ENCODE measurements at places on chromosomes 2 and 18. TPM values are rescaled to one million over a fixed set of nuclear protein-coding genes. Genes with fewer than 3 reads are reported as not detected.

GRCh38 chr2:240211096-240211495, 70.6 kb upstream of the OTOS start:
- H3K27ac ChIP-seq: no peak overlapping the region
- H3K27me3 ChIP-seq: peaks cover 2% of the 10 kb centered on the region
- DNase-seq: no peak
- H3K4me1 ChIP-seq: peaks cover 29% of the 10 kb centered on the region
- H3K4me3 ChIP-seq: no peak overlapping the region

DNA sequence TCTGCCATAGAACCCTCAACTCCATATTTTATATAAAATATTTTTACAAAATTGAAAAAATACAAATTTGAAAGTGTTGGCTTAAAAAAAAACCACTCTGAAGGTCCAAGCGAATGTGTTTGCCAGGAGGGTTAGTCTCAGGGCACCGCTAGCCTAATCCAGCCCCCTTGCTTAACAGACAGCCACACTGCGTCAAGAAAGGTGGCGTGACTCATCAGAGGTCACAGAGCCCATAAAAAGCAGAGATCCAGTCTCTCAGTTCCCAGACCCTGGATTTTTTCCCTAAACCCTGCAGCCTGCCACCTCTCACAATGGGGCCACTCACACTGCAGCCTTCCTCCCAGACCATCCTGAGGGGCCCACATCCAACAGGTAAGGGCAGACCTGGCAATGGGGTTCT, 3.9 kb upstream of the TNS1 start:
- no peak for DNase-seq
- no peak overlapping the region for H3K4me3 ChIP-seq
- no peak overlapping the region for H3K27ac ChIP-seq

DNA sequence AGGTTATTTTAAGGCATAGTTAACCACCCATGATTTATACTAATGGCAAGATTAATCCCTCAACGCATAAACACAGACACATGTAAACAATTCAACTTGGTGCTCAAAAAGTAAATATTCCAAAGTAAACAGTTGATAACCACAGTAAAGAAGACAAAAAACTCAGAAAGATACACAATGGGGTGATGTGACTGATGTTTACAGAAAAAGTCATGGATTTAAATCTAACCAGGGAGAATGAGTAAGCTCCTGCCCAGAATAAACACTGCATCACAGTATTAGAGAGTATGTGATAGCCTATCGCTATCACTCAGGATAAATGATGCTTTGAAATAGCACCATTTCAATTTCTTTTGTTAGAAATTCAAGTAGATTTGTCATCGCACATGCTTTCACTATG, 49.3 kb downstream of the HIBCH start:
- H3K27ac ChIP-seq: no peak overlapping the region
- DNase-seq: no peak
- no peak overlapping the region for H3K4me3 ChIP-seq

FKBP1B gene
- 2.8 TPM for total RNA-seq

GRCh38 chr2:156890529-156891148, 366.9 kb upstream of the GALNT5 start:
- H3K4me3 ChIP-seq: no peak overlapping the region
- peak; percentile 49 for DNase-seq
- peaks cover 2% of the 10 kb centered on the region for H3K4me1 ChIP-seq

GRCh38 chr2:46246790-46247189, 50.4 kb upstream of the EPAS1 start:
- peaks cover 3% of the 10 kb centered on the region for H3K4me1 ChIP-seq
- H3K36me3 ChIP-seq: no peaks in the 10 kb centered on the region
- no peak overlapping the region for H3K27ac ChIP-seq
- DNase-seq: no peak
- H3K4me3 ChIP-seq: no peak overlapping the region

DNA sequence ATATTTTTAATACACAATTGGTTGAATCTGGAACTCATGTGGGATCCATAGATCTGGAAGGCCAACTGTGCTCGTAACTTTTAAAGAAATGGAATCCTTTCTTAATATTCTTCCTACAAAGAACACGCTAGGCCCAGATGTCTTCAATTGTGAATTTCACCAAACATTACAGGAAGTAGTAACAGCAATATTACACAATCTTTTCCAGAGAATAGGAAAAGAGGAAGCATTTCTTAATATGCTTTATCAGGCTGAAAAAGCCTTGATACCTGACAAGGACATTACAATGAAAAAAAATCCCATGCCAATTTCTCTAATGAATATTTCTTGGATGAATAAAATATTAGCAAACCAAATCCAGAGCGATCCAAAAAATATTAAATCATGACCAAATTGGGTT, 80.3 kb upstream of the HAAO start:
- DNase-seq: peak; percentile 91
- H3K36me3 ChIP-seq: no peaks in the 10 kb centered on the region
- H3K4me1 ChIP-seq: peaks cover 27% of the 10 kb centered on the region
- H3K4me3 ChIP-seq: no peak overlapping the region
- H3K27me3 ChIP-seq: no peaks in the 10 kb centered on the region

DNA sequence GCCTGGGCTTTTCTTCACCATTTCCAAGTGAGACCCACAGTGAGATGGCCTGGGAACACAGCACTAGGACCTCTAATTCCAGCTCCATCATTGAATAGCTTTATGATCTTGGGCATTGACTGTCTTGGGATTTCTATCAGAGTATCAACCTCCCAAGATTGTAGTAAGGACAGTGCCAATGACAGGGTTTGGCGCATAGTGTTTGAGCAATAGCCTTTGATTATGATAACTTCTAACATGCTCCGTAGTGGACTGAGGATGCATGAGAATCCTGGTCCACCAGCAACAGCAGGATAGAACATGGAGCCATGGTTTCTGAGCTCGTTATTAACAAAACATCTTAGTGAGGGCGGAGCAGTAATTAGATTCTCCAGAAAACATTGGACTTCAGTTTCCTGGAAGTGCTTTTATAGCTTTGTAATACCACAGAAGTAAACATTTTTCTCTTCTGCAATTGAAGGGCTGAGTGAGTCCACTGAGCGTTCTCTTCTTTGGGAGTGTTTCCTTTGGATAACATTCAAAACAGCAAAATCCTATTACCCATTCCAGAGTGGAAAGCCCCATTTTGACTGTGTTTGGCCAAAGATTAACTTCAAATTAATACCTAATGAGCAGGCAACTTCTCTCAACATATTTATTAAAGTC, 63.7 kb downstream of the IL1R2 start:
- DNase-seq: peak; percentile 64
- H3K27me3 ChIP-seq: peaks cover 3% of the 10 kb centered on the region
- H3K4me3 ChIP-seq: no peak overlapping the region
- H3K36me3 ChIP-seq: no peaks in the 10 kb centered on the region
- H3K4me1 ChIP-seq: peaks cover 17% of the 10 kb centered on the region

GRCh38 chr18:50866765-50867164, 12.2 kb upstream of the ME2 start:
- no peaks in the 10 kb centered on the region for H3K27me3 ChIP-seq
- H3K36me3 ChIP-seq: no peaks in the 10 kb centered on the region
- H3K4me3 ChIP-seq: no peak overlapping the region
- DNase-seq: no peak
- H3K4me1 ChIP-seq: no peaks in the 10 kb centered on the region

DNA sequence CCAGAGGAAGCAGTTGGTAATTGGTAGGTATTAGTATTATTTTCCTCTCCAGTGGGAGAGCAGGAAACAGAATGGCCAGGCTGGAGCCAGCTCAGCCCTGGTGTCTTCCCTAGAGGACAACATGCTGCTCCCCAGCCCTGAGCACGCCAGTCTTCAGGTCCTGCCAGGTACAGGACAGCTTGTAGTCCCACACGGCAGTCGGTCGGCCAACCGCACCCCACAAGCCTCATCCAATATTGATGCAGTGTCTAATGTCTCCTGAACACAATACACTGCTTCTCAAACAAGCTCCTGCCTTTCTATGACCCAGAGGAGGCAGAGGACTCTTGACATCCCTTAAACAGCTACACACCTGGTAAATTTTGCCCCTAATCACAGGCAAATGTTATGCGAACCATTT, 71.0 kb upstream of the PPP1CB start:
- no peak overlapping the region for H3K4me3 ChIP-seq
- DNase-seq: no peak
- peaks cover 48% of the 10 kb centered on the region for H3K4me1 ChIP-seq
- H3K36me3 ChIP-seq: no peaks in the 10 kb centered on the region

DNA sequence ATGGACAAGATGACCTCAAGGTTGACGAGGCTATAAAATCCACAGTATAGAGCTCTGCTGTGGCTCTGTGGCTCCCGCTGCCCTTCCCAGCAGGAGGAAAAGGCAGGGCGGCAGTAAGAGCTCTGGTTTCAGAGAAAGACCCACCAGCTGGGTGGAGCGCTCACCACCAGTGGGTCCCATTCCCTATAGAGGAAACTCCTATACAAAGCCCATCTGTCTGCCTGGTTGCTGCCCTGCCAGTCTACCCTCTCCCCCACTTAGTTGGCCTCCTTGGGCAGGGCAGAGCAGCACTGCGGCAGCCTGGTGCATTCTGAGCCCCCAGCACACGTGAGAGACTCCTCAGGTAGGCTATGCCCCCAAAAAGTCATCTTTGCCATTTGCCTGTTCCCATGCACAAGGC, 26.5 kb downstream of the TNS1 start:
- peaks cover 48% of the 10 kb centered on the region for H3K4me1 ChIP-seq

SLC5A7 gene
- total RNA-seq: 0.22 TPM

DNA sequence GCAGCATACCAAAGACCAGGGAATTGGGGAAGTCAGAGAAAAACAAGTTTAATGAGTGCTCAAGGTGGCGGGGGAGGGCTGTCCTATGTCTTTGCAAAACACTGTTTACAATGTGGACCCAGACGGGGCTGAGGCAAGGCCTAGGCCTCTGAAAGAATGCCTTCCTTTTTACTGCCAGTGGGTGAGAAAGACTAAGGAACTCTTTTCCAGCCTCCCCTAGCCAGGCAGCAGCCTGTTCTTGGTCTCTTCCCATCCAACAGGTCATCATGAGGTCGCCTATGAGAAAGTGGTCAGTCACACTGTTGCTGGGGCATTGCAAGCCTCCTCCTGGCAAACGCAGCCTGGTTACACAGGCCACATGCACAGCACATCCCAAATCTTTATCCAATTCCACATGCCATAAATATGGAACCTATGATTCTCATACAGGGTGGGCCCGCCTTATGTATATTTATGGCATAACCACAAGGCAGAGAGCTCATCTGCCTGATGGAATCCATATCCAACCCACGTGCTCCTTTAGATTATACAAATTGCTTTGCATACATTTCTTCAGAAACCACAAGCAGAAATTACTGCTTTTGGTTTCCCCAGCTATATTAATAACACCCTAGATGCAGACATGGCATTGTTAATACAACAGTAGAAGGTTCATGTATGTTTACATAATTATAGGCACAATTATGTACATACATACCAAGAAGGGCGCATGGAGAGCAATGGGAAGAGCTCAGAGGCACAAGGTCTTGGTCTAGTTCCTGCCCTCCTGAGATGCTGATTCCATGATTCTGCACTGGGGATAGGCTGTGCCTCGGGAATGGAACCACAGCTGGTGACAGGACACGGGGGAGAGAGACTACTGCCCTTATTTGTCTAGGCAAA, 48.6 kb downstream of the NRP2 start:
- H3K27ac ChIP-seq: no peak overlapping the region
- no peak overlapping the region for H3K4me3 ChIP-seq
- no peak for DNase-seq
- peaks cover 20% of the 10 kb centered on the region for H3K4me1 ChIP-seq

DNA sequence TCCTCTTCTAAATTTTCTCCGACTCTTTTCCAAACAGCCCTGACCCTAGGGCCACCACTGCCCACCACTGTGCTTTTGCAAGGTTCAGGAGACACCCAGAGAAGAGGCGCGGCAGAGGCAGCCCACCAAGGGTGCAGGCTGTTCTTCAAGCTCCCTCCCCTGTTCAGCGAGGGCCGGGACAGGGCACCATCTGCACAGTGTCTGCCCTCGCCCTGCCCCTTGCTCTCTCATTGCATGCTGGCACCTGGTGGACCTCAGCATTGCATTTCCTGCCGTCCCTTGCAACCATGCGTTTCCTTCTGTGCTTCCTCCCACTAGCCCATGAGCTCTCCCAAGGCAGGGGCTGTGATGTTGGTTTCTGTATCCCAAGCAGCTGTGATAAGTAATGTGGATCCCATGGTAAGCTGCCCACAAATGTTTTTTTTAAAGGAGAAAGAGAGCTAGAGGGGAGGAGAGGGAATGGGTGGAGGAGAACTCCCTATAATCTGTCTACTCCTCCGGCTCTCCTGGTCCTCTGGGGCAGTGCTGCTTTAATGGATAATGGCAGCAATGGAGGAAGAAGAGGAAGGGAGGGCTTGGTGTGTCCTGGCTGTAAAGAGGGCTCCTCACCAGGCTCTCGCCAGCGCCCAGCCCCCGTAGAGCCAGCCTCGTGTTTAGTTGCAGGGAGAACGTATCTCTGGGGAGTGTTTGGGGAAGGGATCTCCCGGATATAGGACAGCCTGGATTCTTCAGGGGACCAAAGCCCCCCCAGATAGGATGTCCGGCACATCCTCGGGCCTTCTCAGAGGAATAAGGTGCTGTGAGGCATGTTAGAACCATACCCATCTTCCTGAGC, 15.6 kb upstream of the YWHAQ start:
- no peak for DNase-seq
- no peak overlapping the region for H3K4me3 ChIP-seq
- H3K36me3 ChIP-seq: no peaks in the 10 kb centered on the region
- peaks cover 5% of the 10 kb centered on the region for H3K4me1 ChIP-seq
